ENCODE measurements at places on chromosomes 2 and 18. TPM values are rescaled to one million over a fixed set of nuclear protein-coding genes. Genes with fewer than 3 reads are reported as not detected.

The PHOSPHO2 gene
- 3.3 TPM for total RNA-seq

The UGT1A10 gene
- total RNA-seq: not detected

The UGT1A4 gene
- not detected for total RNA-seq

The FSIP2 gene
- total RNA-seq: 0.13 TPM

The GDF7 gene
- total RNA-seq: 0.38 TPM

The NBEAL1 gene
- 16.2 TPM for total RNA-seq

The GPR45 gene
- not detected for total RNA-seq

The TXNDC2 gene
- not detected for total RNA-seq

The CTAGE1 gene
- not detected for total RNA-seq

The FAP gene
- 0.62 TPM for total RNA-seq

The OBSL1 gene
- total RNA-seq: 165 TPM

The PSMA8 gene
- total RNA-seq: 0.48 TPM

The NDC80 gene
- total RNA-seq: 0.27 TPM

The RBKS gene
- total RNA-seq: 4.2 TPM

The ZNF407 gene
- 9.6 TPM for total RNA-seq

The HOXD13 gene
- total RNA-seq: not detected

The IL36RN gene
- total RNA-seq: not detected

The RTP5 gene
- total RNA-seq: not detected

The TMEFF2 gene
- total RNA-seq: 0.19 TPM

The RMDN2 gene
- 4.9 TPM for total RNA-seq

The TNP1 gene
- not detected for total RNA-seq

The GALR1 gene
- 0.05 TPM for total RNA-seq

The FAM237A gene
- not detected for total RNA-seq

The SLC9A4 gene
- not detected for total RNA-seq

The MYO1B gene
- 16.8 TPM for total RNA-seq

The AGXT gene
- not detected for total RNA-seq

The GALNT5 gene
- total RNA-seq: 0.16 TPM

The REG1B gene
- not detected for total RNA-seq

The GPAT2 gene
- 6.4 TPM for total RNA-seq

The CPS1 gene
- 3.0 TPM for total RNA-seq

The BCL11A gene
- total RNA-seq: 31.6 TPM

The C1QL2 gene
- total RNA-seq: not detected

The OXER1 gene
- total RNA-seq: 0.40 TPM

The PCGF1 gene
- 20.3 TPM for total RNA-seq

The CFAP221 gene
- total RNA-seq: 0.67 TPM

The IGFBP2 gene
- total RNA-seq: 51.1 TPM

The SAG gene
- total RNA-seq: not detected

The TUBA3E gene
- 69.5 TPM for total RNA-seq

The EFHD1 gene
- 24.3 TPM for total RNA-seq

The NOSTRIN gene
- total RNA-seq: 14.0 TPM

The CHST10 gene
- 11.7 TPM for total RNA-seq

The SEMA4F gene
- 3.5 TPM for total RNA-seq

The C2orf80 gene
- not detected for total RNA-seq

The KIDINS220 gene
- total RNA-seq: 48.4 TPM

The HOXD3 gene
- 0.38 TPM for total RNA-seq

The COL4A4 gene
- total RNA-seq: 10.3 TPM

The PROM2 gene
- total RNA-seq: 0.54 TPM

The DPP4 gene
- total RNA-seq: 3.8 TPM
